ENCODE measurements at places on chromosomes 6 and 20.

- no peak for DNase-seq
Measured at GRCh38 chr6:135665935-135666334, 168.4 kb upstream of the AHI1 start.

GRCh38 chr20:4326195-4327065 lies 311.1 kb upstream of the RNF24 start:
- DNase-seq = no peak

- no peak for DNase-seq
Measured at GRCh38 chr6:156864557-156864956, 87.4 kb downstream of the ARID1B start.

DNA sequence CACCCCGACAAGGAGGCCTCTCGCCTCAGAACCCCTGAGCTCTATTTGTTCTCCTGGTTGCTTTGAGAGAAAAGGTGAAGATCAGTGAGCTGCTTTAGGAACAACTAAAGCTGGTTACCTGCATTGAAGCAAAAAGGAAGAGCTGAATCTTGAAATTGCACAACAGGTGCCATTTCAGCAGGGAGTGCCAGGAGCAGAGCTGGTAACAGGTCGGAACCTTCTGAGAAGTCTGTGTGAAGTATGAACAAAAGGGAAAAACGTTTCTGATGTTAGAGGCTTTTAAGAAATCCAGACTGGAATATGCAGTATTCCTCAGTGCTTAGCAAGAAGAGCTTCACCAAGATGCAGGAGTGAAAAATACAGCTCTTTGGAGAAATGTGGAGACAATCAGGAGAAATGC lies 164.0 kb downstream of the TMEM242 start:
- DNase-seq = no peak

GRCh38 chr6:73888050-73888449 lies 192.0 kb downstream of the CD109 start:
- DNase-seq = no peak

GRCh38 chr6:70390067-70390466 lies 23.2 kb upstream of the FAM135A start:
- no peak for DNase-seq

DNA sequence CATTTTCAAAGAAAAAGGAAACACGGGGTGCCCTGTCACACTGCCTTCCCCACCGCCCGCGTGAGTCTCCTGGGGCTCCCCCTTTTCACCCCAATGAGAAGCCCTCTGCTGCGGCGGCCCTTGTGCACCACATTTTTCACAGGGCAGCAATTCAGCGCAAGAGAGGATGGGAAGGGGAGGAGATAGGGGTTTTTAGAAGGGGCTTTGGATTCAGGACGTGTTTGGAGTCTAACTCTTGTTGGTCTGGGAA lies 726 bp upstream of the ARFGEF3 start:
- no peak for DNase-seq

- DNase-seq = no peak
Measured at GRCh38 chr6:153016846-153017245, 14.3 kb upstream of the MTRF1L start.

DNA sequence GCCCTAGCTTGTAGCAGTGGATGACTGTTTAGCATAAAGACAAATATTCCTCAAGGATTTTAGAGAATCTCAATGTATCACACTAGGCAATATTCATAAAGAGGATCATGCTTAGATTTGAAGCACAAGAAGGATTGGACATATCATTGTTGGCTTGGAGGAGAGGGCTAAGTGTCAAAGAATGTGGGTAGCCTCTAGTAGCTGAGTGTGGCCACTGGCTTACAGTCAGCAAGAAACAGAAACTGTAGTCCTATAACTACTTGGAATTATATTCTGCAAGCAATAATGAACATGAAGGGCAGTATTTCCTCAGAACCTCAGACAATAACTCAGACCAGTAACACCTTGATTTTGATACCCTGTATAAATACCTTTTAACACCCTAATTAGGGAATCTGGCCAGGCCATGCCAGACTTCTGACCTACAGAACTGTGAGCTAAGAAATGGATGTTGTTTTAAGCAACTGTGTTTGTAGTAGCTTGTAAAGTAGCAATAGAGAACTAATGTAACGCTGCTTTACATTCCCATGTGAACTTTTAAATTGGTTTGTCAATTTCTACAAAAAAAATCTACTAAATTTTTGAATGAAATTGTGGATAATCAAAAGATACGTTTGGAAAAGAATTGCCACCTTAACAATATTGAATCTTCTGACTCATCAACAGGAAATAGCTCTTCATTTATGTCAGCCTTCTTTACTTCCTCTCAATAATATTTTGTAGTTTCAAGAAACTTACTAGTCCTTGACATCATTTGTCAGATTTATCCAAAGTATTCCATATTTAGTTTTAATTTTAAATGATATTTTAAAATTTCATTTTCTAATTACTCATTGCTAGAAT lies 65.2 kb upstream of the RSPO3 start:
- no peak for DNase-seq

DNA sequence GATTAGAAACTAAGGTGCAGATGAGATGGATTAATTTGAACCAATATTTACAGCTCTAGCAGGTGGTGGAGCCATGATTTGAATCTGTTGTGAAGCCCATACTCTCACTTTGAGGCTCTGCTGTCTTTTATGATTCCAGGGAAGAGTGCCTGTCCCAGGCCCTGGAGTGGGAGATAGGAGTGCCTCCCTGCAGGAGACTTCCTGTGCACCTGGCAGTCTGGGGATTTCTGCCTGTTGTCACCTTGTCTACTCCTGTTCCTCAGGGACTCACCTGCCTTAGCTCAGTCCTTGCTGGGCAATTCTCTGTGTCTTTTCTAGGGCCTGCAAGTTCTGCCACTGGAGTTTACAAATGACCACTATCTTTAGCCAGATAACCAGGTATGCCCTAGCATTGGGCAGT lies 46.3 kb downstream of the SCAND1 start:
- DNase-seq = no peak

GRCh38 chr6:145042559-145042958 lies 692.8 kb downstream of the EPM2A start:
- no peak for DNase-seq

GRCh38 chr6:123575188-123575587 lies 61.6 kb downstream of the TRDN start:
- no peak for DNase-seq

DNA sequence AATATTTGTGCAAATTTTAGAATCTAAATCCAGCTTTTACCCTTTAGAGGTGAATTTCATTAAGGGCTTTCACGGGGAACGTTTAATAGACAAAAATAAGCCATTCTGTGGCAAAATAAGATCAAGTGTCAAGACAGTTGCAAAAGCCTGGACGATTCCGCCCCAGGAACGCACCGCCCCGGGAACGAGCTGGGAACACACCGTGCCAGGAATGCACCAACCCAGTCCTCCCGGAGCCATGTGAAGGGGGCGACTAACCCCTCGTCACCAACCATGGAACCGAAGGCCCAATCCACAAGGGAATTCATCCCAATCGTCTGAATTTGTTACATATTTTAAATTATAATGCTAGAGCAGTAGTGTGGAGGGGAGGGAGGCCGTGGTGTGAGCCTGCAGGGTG lies 20.8 kb upstream of the TCFL5 start:
- DNase-seq = no peak

- DNase-seq = no peak
Measured at GRCh38 chr6:71229477-71229876, 59.1 kb upstream of the OGFRL1 start.

- no peak for DNase-seq
Measured at GRCh38 chr20:51697096-51697826, 70.9 kb downstream of the ATP9A start.

GRCh38 chr6:37713529-37714119 lies 15.9 kb upstream of the MDGA1 start:
- peak; percentile 68 for DNase-seq

GRCh38 chr6:1908784-1909183 lies 299.1 kb downstream of the FOXC1 start:
- DNase-seq = no peak

GRCh38 chr6:6474170-6474920 lies 114.2 kb upstream of the LY86 start:
- no peak for DNase-seq

- DNase-seq = no peak
Measured at GRCh38 chr20:14984768-14985622, 647.6 kb upstream of the FLRT3 start.

DNA sequence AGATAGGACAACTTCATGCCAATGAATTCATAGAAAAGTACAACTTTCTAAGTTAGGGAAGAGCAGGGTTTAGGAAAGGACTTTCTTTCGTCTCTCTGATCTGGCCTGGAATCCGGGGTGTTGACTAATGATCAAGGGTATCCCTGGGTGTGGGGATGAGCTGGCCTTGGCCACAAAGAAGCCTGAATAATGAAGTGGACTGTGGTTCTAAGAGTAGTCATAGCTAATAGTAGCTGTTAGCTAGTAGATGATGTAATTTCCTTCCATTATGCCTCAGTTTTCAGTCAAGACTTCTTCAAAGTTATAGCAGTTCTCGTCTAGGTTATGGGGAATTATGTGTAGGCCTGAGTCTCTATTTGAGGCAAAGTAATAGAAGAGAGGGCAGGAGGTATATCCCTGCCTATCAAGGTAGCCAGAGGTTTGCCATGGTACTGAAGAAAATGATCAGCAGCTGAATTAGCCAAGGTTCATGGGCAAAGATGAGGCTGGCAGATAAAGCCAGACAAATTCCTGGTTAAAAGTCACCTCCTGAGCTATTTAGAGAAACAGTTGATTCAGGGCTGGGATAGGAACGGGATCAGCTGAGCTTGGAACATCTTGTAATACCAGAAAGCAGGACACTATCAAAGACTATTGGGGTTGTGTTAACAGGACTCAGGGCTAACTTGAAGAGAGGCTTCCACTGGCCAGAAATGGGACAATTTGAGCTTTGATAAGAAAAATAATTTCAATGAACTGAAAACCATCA lies 18.7 kb upstream of the TRPC4AP start:
- DNase-seq = no peak

DNA sequence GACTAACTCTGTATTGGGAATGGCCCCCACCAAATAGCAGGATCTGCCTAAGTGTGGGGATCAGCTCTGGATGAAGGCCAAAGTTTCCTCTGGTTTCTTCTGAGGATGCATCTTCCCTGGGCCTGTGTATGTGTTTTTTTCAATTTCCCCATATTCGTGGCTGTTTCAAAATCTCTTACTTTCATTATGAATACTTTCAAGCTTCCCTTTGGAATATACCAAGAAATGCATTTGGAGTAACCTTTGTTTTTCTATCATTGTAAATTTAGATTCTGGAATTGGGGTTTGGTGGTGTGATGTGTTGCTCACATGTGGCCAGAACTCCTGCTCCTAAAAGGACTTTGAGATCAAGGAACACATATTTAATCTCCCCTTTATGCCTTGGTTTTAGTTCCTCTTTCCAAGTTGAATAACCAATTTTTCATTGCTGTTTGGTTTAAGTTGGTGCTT lies 8.4 kb downstream of the ENTPD6 start:
- DNase-seq = no peak

- DNase-seq = no peak
Measured at GRCh38 chr20:51419231-51419630, 123.3 kb downstream of the NFATC2 start.

DNA sequence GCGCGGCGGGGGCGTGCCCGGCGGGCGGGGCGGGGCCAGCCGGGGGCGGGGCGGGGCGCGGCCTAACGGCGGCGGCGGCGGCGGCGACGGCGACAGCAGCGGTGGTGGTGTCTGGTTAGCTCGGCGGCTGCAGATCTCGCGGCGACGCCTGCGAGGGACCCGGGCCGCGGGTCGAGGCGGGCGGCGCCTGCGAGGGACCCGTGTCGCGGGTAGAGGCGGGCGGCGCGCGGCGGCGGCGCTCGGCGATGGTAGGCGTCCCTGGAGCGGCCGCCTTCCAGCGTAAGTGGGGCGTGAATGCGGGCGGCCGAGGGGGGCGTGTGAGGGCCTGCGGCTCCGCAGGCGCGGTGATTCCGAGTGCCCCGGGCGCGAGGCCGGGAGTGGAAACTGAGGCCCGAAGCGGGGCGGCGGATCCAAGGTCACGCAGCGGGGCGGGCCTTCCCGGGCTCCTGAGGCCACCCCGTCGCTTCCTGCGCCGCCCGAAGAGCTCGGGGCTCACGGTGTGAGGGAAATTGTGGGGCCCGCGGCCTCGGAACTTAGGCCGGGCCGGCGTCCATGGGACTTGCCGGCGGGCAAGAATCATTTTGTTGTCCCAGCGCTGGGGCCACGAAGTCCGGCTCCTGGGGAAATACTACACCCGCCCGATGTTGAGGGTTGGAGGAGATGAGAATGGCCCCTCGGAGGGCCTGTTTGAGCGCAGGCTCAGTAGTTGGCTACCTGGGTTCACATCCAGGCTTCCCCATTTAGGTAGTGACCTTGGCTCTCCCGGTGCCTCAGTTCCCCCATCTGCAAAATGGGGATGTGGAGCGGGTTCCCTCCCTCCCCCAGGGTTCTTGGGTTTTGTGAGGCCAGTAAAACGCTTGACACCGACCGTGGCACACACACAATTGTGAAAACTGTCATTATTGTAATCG lies at the start of gene CBFA2T2:
TSS of gene CBFA2T2 (plus strand) at position 74 of the 911 bp plus-strand sequence. CDS start at position 246, 172 bp downstream.
- peak; percentile 16 for DNase-seq

DNA sequence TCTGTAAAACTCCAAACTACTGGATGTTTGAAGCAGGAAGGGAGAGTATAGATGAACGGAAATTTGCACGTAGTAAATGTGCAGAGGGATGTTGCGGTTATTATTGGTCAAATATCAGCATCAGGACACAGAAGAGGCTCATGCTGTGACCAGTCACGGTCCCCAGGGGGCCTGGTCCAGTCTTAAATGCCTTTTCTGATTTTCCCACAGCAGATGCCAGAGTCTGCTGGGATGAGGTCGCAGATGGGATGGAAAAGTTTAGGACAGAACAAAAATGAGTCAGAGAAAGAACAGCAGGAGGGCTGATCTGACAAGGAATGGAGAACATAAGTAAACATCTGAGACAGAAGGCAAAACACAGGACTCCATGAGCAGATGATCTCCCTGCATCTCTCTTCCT lies 11.7 kb upstream of the SIRPG start:
- DNase-seq = no peak

- no peak for DNase-seq
Measured at GRCh38 chr6:71513036-71513435, 224.4 kb downstream of the OGFRL1 start.

- DNase-seq = no peak
Measured at GRCh38 chr20:31945319-31945718, 6.5 kb downstream of the PDRG1 start.

DNA sequence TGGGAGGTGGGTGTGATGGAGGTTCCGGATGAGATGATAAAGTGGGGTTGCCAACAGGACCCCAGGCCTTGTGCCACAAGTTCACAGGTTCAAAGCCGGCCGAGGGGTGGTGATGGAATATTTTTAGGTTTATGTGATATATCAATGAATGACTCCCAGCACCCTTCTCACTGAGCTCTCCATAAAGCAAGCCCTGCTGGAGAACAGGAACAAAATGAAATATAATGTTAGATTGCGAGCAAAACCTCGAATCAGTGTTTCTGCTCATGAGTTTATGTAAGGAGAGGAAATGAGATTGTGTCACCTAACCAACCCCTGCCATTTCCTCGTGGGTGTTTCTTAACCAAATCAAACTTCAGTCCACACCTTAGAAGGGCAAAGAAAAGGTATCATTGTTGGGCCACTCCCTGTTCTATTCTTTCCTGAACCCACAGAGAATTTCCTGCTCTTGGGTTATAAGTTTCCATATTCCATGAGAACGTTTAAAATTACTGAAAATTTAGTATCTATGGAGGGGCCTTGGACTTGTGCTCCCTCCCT lies 192.2 kb upstream of the EXOC2 start:
- no peak for DNase-seq

Measured in AG09309 (cell line).